CD14-positive monocyte (primary cell): ENCODE measurements at places on chromosomes 6 and 20. TPM values are rescaled to one million over a fixed set of nuclear protein-coding genes. Genes with fewer than 3 reads are reported as not detected.

Gene NEURL2
- 1.1 and 1.9 TPM in 2 replicates for polyA plus RNA-seq

Gene ZBTB9
- polyA plus RNA-seq = 2.0 TPM

Gene SPTLC3
- not detected for polyA plus RNA-seq

Gene MUC21
- polyA plus RNA-seq = not detected

Gene TNNC2
- 1.2 TPM for polyA plus RNA-seq

Gene CGAS
- polyA plus RNA-seq = 13.9 TPM

DNA sequence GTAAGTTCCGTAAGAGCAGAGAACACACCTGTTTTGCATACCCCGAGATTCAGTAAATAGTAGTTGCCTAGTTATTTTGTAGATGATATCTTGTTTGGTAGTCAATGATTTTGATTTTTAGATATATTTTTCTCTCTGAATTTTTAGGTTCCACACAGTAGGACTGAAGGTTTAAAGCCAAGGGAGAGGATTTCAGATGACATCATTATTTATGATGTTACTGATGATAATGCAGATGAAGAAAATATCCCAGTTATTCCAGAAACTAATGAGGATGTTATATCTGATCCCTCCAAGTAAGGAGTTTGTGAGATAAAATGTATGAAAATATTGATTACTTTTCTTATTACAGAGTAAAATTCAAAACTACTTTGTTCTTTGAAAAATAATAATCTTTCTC is 22.6 kb downstream of the HSF2 start:
- DNase-seq = no peak

DNA sequence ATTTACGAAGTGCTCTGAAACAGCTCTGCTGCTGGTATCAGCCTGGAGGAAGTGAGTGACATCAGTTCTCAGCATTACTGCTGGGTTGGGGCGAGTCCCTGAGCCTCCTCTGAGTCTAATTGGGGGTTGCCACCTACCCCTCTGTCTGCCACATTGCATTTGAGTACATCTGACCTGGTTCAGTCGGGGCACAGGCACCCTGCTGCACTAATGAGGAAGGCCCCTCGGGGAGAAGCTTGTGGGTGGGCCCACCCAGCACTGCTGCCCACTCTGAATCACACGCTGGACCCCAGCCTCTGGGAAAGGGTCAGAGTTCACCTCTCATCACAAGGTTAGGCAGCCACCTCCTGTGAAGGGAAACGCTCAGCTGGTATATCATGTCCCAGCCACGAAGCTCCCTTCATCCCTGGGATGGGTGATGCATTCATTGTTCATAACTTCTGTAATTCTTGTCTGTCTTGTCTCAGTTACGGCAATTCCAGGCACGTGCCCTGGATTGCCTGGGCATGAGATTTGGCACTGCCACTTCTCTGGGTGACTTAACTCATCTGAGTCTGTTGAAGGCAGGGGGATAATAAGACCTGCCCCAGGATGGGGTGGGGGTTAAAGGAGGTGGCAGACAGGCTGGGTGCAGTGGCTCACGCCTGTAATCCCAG is 13.3 kb downstream of the DNMT3B start:
- no peak for DNase-seq

GRCh38 chr6:142008016-142008735 is 124.5 kb upstream of the GJE1 start:
- no peak for DNase-seq

DNA sequence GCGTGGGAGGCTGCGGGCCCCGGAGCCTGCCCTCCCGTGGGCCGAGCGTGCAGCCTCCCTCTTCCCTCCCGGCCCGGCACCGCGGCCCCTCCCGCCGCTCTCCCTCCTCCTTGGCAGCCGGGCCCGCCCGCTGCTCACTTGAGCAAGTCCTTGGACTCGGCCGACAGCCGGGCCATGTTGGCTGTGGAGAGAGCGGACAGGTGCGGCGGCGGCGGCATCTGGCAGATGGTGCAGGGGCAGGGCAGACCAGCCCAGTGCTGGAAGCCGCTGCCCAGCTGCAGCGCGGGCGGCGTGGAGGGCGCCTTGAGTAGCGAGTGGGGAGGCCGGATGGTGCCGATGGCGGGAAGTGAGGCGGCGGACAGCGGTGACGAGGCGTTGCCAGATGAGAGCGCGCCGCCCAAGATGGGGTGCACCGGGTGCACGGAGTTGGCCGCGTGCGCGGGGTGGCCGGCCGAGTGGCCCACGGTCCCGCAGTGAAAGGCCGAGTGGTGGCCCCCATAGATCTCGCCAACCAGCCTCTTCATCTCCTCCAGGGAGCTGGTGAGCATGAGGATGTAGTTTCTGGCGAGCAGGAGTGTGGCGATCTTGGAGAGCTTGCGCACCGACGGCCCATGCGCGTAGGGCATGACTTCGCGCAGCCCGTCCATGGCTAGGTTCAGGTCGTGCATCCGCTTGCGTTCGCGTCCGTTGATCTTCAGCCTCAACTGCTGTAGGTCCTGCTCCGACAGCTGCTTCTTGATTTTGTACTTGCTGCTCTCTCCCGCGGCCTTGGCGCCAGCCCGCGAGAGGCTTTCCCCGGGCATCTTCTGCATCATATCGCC is 766 bp downstream of the OLIG3 start:
- DNase-seq = no peak

DNA sequence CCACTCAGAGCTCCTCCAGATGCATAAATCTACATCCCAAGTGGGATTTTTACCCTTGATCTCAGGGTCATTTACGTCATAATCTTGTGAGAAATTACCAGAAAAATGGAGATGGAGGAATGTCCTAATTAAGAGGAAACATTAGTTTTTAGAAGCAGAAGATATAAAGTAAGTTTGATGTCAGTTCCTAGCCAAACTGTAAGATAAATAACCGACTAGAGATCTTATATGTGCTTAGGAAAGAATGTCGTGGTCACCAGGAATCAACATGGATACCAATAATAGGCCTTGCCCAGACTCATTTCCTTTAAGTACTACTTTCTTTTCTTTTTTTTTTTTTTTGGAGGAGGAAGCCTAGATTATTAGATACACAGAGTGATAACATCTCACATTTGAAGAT is 186.9 kb downstream of the UTRN start:
- no peak for DNase-seq

DNA sequence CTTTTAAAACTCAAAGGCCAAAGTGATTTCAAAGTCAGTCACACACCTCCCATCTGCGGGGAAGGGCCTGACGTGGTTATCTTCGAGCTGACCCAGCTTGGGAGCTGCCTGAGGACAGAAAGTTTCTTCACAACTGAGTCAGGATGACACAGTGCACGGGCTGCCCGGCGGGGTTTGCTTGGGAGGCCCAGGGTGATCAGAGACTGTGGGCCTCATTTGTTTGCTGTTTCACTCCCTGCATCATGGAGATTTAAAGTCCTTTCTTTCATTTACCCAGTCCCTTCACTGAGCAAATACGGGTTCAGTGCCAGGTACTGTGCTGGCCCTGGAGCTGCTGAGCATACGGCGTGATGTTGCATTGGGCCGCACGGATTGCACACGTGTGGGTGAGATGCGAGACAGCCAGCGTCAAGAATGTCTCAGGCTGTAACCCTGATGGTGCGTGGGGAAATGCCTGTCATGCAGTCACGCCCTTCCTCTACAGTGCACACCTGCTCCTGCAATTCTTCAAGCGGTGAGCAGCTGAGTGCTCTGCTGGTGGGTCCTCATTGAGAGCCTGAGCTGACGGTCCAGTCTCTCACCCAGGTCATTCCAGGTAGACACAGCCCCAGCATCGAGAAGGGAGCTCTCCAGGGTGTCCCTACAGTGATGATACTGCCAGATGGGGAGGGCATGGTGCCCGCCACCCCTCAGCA is 82.7 kb upstream of the PMEPA1 start:
- DNase-seq = no peak

- DNase-seq = no peak
These were observed 16.9 kb upstream of the IL17F start for GRCh38 chr6:52261229-52261628.

DNA sequence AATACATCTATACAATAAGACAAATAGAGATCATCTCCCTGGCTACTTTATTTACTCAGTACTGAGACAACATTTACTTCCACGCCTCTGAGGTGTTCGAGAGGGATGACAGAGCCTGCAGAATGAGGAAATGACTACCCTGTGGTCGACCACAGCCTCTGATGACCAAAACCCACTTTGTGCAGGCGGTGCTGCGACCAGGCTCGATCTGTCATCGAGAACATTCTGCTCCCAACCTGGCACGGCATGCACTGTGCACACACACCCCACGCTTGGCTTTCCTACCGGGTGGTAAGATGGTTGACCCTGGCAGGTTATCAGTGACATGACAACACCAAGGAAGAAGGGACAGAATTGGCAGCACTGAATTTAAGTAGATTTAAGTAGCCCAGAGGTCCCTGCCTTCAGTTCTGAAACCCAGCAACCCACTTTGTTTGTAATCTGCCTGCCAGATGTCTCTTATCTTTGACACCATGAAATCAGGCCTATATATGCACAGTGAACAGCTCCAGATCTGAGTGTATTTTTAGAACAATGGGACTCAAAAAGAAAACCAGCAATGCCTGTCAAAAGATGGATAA is 42.6 kb downstream of the TTI1 start:
- peak; percentile 95 for DNase-seq

GRCh38 chr6:152184917-152185574 is 377.6 kb downstream of the ESR1 start:
- no peak for DNase-seq

- DNase-seq = no peak
These were observed 499.3 kb downstream of the CDKAL1 start for GRCh38 chr6:21033575-21034026.

DNA sequence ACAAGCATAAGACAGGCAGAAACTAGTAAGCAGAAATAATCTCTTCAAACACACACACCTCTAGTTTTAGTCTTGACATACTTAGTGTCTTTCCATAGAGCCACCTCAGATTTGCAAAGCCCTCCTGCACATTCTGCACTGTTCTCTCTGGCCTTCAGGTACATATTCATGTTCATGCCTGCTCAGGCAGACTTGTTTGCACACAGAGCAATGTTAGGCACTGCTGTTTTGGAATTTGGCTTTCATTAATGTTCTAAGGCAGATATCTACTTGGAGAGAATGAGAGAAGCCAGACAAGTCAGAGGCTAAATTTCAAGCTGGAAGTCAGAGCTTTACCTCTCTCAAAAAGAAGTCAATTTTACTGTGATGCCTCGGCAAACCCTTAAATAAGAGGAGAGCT is 21.3 kb upstream of the DST start:
- no peak for DNase-seq

GRCh38 chr6:89048985-89049384 is 31.6 kb upstream of the PNRC1 start:
- no peak for DNase-seq
